ENCODE measurements at places on chromosomes 1 and 21.

- no peak for DNase-seq
These were observed 81.7 kb upstream of the TSPAN2 start for GRCh38 chr1:115170961-115171392.

GRCh38 chr1:206588492-206588891, 23.8 kb downstream of the EIF2D start:
- no peak for DNase-seq

- DNase-seq: no peak
These were observed 2.3 kb downstream of the LRRC8D start for GRCh38 chr1:89822999-89823628.

- no peak for DNase-seq
These were observed 221.8 kb upstream of the HOOK1 start for GRCh38 chr1:59592924-59593323.

- no peak for DNase-seq
These were observed at the start of gene PRKAA2 for GRCh38 chr1:56644919-56645676. PRKAA2 (plus strand) TSS chr1:56645314; CDS start chr1:56645388, 74 bp downstream.

DNA sequence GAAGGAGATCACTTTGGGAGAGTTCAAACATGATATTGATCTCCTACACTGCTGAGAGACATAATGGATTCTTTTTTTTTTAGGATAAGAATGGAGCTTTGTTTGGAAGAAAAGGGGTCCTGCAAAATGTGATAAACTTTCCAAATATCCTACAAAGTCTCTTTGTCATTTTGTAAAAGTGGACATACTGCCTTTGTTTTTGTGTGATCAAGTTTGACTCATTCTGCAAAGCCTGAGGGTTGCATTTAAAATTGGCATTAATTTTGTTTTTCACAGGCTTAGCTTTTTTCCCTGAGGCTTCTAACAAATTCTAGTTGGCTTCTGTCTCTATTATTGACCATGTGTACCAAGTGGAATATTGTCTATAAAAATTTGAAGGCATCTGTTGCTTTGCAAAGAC, 113.2 kb downstream of the AK5 start:
- no peak for DNase-seq

GRCh38 chr1:62706985-62707743, 19.0 kb upstream of the DOCK7 start:
- no peak for DNase-seq

GRCh38 chr1:200401708-200402107, 8.1 kb downstream of the ZNF281 start:
- no peak for DNase-seq

GRCh38 chr1:3530926-3531818, 76.7 kb downstream of the ARHGEF16 start:
- DNase-seq: peak; percentile 72

DNA sequence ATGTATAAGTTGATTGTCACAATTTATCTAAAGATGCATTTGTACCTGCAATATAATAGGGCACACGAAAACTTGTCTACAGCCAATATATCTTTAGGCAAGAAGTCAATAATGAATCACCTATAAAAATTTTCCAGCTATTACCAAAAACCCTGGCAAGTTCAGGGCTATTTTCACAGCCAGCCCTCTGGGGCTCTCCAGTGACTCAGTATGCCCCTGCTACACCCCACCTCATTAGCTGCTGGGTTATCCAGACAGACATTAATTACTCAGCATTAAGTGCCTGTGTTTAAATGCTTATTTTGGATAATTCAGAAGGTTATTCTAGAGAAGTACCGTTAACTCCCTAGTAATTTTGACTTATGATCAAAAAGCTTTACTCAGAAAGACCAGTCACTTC, 220.2 kb downstream of the TBX15 start:
- DNase-seq: no peak

DNA sequence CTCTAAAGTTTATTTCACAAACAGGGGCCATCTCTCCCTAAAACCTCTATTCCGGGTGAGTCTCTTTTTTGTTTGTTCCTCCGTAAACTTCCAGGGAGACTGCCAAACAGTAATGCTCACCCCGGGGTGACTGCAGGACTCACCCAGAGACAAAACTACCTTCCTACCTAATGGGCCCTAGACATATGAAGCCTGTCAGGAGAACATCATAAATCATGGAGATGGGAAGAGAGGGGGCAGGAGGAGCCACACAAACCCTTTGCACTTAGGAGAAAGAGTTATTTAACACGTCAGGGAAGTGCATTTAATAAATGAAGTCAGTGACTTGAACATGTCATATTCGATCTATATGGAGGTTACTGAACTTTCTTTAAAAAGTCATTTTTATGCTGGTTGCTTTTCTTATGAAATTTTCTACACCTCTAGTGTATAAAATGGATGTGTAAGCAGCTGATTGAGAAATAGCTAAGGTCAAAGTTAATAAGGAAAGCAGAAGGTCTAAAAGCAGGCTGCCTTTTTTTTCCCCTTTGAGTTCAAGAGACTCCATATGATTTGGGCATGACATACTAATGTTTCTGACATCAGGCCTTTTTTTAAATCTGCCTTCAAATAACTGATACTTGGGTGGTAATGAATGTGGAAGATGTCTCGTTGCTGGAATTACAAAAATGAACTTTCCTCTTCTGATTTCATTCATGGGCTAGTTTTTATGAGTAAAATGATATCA, 286.9 kb upstream of the USP25 start:
- no peak for DNase-seq

- peak; percentile 66 for DNase-seq
These were observed 13.3 kb downstream of the POLR3GL start for GRCh38 chr1:145977486-145978470.

GRCh38 chr21:41589131-41589530, 81.2 kb upstream of the TMPRSS2 start:
- DNase-seq: no peak

- no peak for DNase-seq
These were observed 57.1 kb upstream of the DYNLT5 start for GRCh38 chr1:66695116-66695515.

All from activated CD4-positive, CD25-positive, alpha-beta regulatory T cell treated with anti-CD3 and anti-CD28 coated beads, Interleukin-2, amount 50 U/mL, for 72 hours (primary cell).